ENCODE measurements at places on chromosomes 6 and 20.

GRCh38 chr20:22807646-22808244 lies 223.4 kb upstream of the FOXA2 start:
- peaks cover 20% of the 10 kb centered on the region for H3K4me1 ChIP-seq
- H3K4me3 ChIP-seq = no peak overlapping the region
- no peaks in the 10 kb centered on the region for H3K36me3 ChIP-seq
- no peak for DNase-seq

GRCh38 chr6:42038811-42039408 lies 11.4 kb upstream of the TAF8 start:
- peaks cover 29% of the 10 kb centered on the region for H3K4me1 ChIP-seq
- no peak overlapping the region for H3K4me3 ChIP-seq
- no peaks in the 10 kb centered on the region for H3K36me3 ChIP-seq

DNA sequence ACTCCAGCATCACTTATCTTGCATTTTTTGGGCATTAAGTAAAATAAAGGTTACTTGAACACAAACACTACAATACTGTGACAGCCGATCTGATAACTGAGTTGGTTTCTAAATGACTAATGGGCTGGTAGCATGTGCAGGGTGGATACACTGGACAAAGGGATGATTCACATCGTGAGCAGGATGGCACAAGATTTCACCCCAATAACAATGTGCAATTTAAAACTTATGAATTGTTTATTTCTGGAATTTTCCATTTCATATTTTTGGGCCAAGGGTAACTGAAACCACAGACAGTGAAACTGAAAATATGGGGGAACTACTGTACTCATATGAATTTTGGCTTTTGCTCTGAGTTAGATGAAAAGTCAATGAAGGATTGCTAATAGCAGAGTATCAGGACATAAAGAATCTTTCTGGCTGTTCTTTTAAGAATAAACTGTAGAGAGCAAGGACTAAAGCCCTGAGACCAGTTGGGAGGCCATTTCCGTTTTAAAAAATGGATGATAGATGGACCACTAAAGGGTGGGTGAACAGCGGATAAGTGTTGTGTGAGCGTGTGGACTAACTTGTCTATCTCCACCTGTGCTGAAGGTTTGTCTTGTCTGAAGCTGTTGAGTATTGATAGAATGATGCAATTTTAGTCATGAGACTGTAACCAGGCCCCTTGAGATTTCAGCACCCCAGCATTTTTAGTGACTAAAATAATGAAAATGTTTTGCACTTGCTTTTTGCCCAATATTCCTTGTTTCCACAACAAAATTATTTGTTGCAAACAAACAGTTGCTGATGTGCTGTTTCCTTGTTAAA lies 8.2 kb downstream of the SPINT3 start:
- H3K27me3 ChIP-seq = no peaks in the 10 kb centered on the region
- no peaks in the 10 kb centered on the region for H3K36me3 ChIP-seq
- H3K27ac ChIP-seq = no peak overlapping the region
- no peaks in the 10 kb centered on the region for H3K4me1 ChIP-seq
- no peak overlapping the region for H3K4me3 ChIP-seq

DNA sequence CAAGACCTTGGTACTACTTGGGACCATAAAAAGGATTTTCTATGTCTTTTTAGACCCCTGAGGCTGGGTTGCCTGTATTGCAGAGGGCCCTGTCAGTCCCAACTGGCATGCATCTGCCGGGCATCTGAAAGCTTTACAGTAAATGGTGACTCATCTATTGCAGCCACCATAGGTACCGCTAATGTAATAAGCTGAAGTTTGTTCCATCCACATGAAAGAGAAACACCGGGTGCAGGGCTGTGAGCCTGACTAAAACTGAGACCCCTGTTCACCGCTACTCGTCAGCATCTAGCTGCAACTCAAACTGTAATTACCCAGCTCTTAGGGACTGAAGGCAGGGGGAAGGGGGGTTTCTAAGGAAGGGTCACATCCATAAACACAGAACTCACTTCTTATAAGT lies 49.5 kb downstream of the TRERF1 start:
- no peaks in the 10 kb centered on the region for H3K27me3 ChIP-seq
- H3K36me3 ChIP-seq = no peaks in the 10 kb centered on the region
- peak; percentile 16 for DNase-seq
- no peak overlapping the region for H3K4me3 ChIP-seq
- H3K4me1 ChIP-seq = peaks cover 17% of the 10 kb centered on the region

DNA sequence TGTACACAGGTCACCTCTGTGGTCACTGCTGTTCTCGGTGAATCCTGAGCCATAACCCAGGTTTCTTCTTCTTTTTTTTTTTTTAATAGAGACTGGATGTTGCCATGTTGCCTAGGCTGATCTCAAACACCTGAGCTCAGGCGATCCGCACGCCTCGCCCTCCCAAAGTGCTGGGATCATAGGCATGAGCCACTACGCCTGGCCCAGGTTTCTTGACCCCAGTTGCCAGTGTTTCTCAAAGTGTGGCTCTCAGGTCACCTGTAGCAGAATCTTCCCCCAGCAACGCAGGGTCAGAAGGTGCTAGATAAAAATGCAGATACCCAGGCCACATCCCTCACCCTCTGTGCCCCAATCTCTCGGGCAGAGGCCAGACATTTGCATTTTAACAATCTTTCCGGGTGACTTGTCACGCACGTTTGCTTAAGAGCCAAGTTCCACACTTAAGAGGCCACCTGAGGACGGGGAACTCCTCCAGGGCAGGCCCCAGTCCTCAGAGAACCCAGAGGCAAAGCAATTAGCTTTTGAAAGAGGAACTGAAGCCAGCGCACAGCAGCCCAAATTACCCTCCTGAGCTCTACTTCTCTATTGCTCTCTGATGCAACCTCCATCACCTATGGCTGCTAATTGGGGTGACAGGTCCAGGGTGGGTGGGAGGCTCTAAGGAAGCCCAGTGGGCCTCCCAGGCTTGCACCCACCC lies 81.8 kb downstream of the NFATC2 start:
- no peaks in the 10 kb centered on the region for H3K27me3 ChIP-seq
- DNase-seq = no peak
- peaks cover 16% of the 10 kb centered on the region for H3K4me1 ChIP-seq
- H3K27ac ChIP-seq = no peak overlapping the region
- H3K4me3 ChIP-seq = no peak overlapping the region
- no peaks in the 10 kb centered on the region for H3K36me3 ChIP-seq

GRCh38 chr20:63498960-63499337 lies at the start of gene EEF1A2:
Gene EEF1A2, minus strand, starts transcription at chr20:63499083. Its CDS starts 1,320 bp downstream, at chr20:63497763.
- H3K4me3 ChIP-seq = no peak within 1 kb of the TSS
- H3K27ac ChIP-seq = no peak within 1 kb of the TSS
- peak; percentile 78 for DNase-seq
- H3K36me3 ChIP-seq = no peaks in the 10 kb centered on the region
- H3K4me1 ChIP-seq = peaks cover 8% of the 10 kb centered on the region

DNA sequence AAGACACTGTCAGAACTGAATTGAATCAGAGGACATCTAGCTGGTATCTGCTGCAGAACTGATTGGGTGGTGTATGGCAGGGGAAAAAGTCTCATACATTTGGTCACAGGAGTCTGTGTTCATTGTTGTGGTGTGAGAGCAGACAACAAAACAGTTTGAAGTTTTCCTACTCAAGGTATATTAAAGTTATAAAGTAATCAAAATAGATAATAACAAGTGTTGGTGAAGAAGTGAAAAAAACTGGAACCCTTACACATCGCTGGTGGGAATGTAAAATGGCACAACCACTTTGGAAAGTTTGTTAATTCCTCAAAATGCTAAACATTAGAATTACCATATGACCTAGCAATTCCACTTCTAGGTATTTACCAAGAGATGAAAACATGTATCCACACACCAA lies 24.7 kb downstream of the SRPK1 start:
- no peaks in the 10 kb centered on the region for H3K36me3 ChIP-seq
- no peak for DNase-seq
- H3K27me3 ChIP-seq = no peaks in the 10 kb centered on the region
- no peak overlapping the region for H3K4me3 ChIP-seq
- H3K4me1 ChIP-seq = no peaks in the 10 kb centered on the region

- no peak for DNase-seq
- H3K27ac ChIP-seq = peak overlapping the region; percentile 73
- no peak overlapping the region for H3K4me3 ChIP-seq
- H3K4me1 ChIP-seq = peaks cover 37% of the 10 kb centered on the region
Observed at GRCh38 chr6:1379017-1379787, 10.2 kb upstream of the FOXF2 start.

DNA sequence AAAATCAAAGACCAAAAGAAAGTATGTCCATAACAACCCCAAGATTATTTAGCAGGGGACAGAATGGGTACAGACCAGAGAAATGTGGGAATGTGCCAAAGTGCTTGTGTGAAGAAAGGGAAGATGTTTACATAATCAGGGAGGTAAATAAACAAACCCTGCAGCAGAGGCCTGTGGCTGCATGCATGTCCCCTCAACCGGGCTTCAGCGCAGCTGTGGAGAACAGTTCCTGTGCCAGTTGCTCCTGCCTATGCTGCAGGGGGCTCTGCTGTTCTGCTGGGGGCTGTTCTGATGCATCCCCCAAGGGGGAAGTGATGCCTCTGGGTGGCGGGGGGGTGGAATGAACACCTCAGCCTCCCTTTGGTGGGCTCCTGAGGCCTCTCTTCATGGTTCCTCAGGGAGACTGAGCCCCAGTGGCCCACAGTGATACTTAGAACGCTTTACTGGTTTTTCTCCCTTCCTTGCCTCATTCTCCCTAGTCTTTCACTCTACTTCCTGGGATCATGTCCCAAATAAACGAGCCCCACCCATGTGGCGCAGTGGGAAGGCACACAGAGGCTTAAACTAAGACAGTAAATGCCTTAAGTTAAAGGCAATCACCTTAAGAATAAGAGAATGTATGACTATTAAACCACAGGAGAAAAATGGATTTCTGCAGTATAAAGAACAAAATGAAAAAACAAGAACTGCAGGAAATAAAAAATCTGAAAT lies 23.0 kb downstream of the RAB23 start:
- no peak overlapping the region for H3K4me3 ChIP-seq
- no peaks in the 10 kb centered on the region for H3K4me1 ChIP-seq
- H3K36me3 ChIP-seq = no peaks in the 10 kb centered on the region
- H3K27ac ChIP-seq = no peak overlapping the region

GRCh38 chr6:141443668-141444289 lies 688.9 kb upstream of the GJE1 start:
- H3K27ac ChIP-seq = no peak overlapping the region
- H3K27me3 ChIP-seq = no peaks in the 10 kb centered on the region
- H3K36me3 ChIP-seq = no peaks in the 10 kb centered on the region
- H3K4me3 ChIP-seq = no peak overlapping the region
- no peak for DNase-seq

DNA sequence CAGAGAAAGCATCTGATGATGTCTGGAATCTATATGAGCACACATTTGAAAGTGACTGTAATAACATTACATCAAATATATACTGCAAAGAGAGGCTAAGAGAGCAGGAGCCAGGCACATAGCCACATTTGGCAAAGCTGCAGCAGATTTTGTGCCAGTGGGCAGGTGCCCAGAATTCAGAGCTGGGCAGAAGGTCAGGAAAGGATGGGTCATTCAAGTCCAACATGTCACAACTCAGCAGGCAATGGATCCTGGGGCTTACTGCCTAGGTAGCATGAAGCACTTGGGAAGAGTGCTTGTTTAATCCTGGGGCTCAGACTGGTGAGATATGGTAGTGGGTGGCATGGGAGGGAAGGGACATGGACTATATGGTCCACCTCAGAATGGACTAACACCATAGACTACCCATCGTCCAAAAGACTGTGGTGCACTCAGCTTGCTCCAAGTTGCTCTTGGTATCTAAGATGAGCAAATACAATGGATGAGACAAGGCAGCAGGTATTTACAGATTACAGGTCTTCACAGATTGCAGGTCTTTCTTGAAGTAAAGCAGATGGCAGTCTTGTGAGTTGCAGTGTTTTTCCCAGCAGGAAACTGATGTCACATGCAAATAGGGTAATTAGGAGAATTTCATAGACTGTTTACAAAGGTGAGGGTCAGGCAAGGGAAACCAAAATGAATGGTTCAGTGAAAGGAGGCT lies 31.2 kb upstream of the SHLD1 start:
- H3K36me3 ChIP-seq = no peaks in the 10 kb centered on the region
- H3K4me1 ChIP-seq = no peaks in the 10 kb centered on the region
- H3K27ac ChIP-seq = no peak overlapping the region
- H3K27me3 ChIP-seq = no peaks in the 10 kb centered on the region
- DNase-seq = no peak
- no peak overlapping the region for H3K4me3 ChIP-seq

- no peak overlapping the region for H3K27ac ChIP-seq
- H3K4me1 ChIP-seq = peaks cover 22% of the 10 kb centered on the region
- peak; percentile 64 for DNase-seq
- H3K36me3 ChIP-seq = no peaks in the 10 kb centered on the region
- H3K4me3 ChIP-seq = no peak overlapping the region
Observed at GRCh38 chr20:37911838-37912281, 8.9 kb downstream of the VSTM2L start.

- no peak for DNase-seq
- H3K36me3 ChIP-seq = no peaks in the 10 kb centered on the region
- no peaks in the 10 kb centered on the region for H3K27me3 ChIP-seq
- H3K4me3 ChIP-seq = no peak overlapping the region
Observed at GRCh38 chr6:15864038-15864707, 201.3 kb upstream of the DTNBP1 start.

DNA sequence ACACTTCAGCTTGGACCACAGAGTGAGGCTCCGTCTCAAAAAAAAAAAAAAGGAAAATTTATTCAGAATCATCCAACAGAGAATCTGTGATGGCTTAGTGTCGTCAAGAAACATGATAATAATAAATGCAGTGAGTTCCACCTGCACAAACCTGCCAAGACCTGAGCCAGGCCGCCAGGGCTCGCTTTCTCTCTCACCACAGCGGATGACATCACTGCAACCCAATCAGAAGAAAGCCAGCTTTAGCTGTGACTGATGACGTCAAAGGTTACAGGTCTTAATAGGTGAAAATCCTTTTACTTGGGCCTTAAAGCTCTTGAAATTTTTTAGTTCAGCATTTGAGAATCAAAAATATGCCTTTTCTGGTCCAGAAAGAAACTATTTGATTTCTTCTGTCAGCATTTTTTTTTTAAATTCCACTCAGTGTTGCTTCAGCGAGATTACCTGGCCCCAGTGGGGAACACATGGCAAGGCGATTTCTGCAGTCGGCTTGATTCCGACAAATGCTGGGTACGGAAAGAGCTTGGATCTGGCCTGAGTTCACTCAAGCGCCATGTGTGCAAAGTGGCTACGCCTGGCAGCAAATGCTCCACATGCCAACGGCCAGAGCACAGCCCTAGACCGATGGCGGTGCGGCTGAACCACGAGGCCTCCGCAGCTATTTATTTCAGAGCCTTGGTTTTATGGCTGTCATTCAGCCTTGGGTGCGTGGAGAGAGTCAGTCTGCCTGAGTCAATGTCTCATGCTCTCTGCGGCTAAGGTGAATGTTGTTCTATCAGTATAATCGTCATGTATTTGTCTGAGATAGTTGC lies 105.7 kb upstream of the QKI start:
- H3K27me3 ChIP-seq = no peaks in the 10 kb centered on the region
- H3K27ac ChIP-seq = no peak overlapping the region
- H3K36me3 ChIP-seq = no peaks in the 10 kb centered on the region
- H3K4me3 ChIP-seq = no peak overlapping the region
- no peaks in the 10 kb centered on the region for H3K4me1 ChIP-seq
- DNase-seq = no peak
